WTC11 (cell line): ENCODE measurements at places on chromosomes 3 and 15. TPM values are rescaled to one million over a fixed set of nuclear protein-coding genes. Genes with fewer than 3 reads are reported as not detected.

DNA sequence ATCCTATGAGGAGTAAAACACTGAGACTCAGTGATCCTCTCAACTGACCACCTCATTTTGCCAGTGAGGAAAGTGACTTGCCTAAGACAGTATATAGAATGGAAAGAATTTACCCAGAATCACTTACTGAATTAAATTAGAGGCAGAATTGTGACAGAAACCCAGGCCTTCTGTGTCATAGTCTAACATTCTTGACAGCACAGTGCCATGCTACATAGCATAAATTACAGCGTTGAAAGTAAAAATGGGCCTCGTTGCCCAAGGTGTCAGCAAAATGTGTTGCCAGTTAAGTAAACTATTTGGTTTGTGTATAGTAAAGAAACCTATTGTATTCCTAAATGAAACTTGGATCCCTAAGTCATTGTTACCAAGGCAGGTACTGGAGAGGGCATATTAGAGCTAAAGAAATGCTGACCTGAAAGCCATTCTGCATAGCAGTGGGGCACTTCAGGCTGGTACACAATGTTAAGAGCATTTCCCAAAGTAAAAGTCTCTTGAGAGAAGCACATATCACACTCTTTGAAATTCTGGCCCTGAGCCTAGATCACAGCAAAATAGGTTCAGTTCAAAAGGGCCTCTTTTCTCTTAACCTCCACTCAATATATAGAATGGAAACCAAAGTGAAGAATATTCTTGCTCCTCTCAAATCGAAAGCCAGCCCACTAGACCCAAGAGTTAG is 53.8 kb downstream of the HMG20A start:
- no peak for DNase-seq

GRCh38 chr3:42195879-42196330 is 70.1 kb downstream of the CCK start:
- DNase-seq, result no peak

GRCh38 chr15:54941417-54941816 is 255.3 kb downstream of the RSL24D1 start:
- DNase-seq, result no peak

GCHFR gene
- total RNA-seq, result 42.3 to 63.8 TPM (median 62.9 TPM) in 3 replicates

STARD9 gene
- total RNA-seq, result 5.7 to 6.6 TPM (median 6.2 TPM) in 3 replicates
